ENCODE measurements at places on chromosomes 1 and 21. TPM values are rescaled to one million over a fixed set of nuclear protein-coding genes. Genes with fewer than 3 reads are reported as not detected.

The RORC gene
- not detected for total RNA-seq

The DRAXIN gene
- total RNA-seq: 0.35 TPM

The CA6 gene
- not detected for total RNA-seq

The AADACL3 gene
- total RNA-seq: not detected

- no peak for DNase-seq
Measured at GRCh38 chr1:175679981-175680652, 63.3 kb downstream of the TNR start.
